ENCODE measurements at places on chromosomes 6 and 20.

DNA sequence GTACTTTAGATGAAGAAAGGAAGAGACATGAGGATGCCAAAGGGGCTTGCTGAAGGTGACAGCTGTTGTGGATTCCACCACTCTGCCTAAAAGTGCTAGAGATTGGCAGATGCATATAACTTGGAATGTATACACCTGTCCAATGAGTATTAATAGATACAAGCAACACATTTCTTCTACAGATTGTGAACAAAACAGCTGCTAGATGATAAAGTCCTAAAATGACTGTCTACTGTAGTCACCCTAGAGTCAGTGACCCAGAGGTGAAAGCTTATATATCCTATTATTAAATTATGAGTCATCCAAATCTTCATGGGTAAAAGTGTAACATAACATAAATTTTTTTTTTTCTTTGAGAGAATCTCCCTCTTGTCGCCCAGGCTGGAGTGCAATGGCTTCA is 5.2 kb downstream of the RNF217 start:
- DNase-seq = no peak

- DNase-seq = peak; percentile 7
Observed at GRCh38 chr6:132687306-132687705, 26.5 kb downstream of the VNN1 start.

- DNase-seq = no peak
Observed at GRCh38 chr6:57294862-57295445, 22.5 kb upstream of the PRIM2 start.

- no peak for DNase-seq
Observed at GRCh38 chr6:9140172-9140571, 704.8 kb upstream of the SLC35B3 start.

DNA sequence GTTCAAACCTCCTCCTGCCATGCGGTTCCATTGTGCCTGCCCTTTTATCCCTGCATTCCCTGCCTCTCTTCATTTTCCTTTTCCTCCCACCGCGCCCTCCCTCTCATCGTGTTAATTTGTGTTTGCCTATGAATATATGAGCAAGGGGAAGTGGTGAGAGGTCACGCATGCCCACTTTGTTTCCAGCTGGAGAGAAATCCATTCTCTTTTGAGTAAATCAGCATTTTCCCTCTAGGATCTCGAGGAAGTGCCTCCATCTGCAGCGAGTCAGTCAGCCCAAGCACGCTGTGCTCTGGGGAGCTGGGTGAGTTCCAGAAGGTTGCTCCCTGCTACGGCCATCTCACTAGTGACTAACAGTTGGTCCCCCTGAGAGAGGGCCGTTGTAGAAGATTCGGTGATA is 42.9 kb downstream of the CDH26 start:
- DNase-seq = no peak

DNA sequence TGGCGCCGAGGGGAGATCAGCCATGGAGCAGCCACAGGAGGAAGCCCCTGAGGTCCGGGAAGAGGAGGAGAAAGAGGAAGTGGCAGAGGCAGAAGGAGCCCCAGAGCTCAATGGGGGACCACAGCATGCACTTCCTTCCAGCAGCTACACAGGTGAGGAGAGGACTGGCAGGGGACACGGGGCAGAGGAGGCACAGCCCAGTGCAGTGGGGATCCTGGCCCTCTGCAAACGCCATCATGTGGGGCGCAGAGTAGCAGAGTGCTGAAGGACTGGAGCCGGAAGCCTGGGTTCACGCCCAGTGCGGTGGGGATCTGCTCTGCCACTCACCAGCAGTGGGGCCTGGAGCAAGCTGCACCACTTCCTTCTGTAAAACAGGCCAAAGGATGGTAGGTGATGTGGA is 41.1 kb upstream of the FANCE start:
- DNase-seq = no peak

- DNase-seq = no peak
Observed at GRCh38 chr6:158713469-158713868, 63.6 kb downstream of the SYTL3 start.

Data from H54 (cell line).